ENCODE measurements at places on chromosomes 5 and 9.

DNA sequence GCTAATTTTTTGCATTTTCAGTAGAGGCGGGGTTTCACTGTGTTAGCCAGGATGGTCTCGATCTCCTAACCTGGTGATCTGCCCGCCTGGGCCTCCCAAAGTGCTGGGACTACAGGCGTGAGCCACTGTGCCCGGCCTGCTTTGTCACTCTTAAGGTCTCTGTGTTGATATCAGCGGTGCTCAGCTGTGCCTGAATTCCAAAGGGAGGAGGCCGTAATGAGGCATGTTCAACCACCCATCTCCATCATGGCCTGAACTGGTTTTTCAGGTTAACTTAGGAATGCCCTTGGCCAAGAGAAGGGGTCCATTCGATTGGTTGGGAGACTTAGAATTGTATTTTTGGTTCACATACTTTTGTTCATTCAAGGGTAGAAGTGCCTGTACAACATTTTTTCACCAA is 22.0 kb downstream of the HSD17B3 start:
- DNase-seq: no peak

DNA sequence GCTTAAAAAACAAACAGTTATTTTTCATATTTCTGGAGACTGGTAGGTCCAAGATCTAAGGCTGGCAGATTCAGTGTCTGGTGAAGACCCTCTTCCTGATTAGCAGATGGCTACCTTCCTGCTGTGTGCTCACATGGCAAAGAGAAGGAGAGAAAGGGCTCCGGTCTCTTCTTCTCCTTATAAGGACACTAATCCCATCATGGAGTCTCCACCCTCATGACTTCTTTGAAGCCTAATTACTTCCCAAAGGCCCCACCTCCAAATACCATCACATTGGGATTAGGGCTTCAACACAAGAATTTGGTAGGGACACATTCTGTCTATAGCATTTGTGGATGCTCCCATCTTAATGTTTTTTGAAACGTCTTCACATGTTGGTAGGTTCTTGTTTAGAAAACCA is 391.1 kb downstream of the TMEM161B start:
- no peak for DNase-seq

DNA sequence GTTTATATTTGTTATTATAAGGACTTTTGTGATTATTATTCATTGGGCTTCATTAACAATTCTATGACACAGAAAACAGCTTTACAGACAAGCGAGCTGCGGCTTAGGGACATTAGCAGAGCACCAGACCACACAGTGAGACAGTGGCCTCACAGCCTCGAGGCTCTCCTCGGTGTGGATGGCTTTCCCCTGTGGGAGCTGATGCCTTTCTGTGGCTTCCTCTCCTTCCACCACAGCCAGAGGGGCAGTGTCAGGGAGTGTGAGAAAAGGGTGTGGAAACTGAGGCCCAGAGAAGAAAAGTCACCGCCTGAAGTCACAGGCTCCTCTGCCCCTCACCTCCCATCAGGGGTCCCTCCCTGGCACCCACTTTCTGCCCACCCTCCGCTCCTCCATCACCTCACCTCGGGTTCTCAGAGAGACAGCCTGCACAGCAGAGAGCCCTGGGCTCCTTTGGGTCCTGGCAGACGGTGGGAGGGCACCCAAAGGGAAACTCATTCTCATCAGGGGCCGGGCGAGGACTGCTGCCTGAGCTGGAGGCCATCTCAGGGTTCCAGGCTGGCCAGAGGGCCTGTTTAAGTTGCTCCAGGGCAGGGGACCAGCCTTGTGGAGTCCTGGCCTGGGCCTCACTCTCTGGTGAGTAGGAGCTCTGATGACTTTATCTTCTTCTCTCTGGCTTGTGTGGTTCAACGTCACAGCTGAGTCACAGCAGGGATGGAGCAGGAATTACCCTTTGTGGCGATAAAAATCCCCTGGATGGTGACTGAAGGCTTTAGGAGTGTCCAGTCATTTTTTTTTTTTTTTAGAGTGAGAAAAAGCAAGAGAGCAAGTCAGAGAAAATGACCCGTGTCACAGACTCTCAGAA is 830 bp downstream of the TRAF1 start:
- DNase-seq: no peak

DNA sequence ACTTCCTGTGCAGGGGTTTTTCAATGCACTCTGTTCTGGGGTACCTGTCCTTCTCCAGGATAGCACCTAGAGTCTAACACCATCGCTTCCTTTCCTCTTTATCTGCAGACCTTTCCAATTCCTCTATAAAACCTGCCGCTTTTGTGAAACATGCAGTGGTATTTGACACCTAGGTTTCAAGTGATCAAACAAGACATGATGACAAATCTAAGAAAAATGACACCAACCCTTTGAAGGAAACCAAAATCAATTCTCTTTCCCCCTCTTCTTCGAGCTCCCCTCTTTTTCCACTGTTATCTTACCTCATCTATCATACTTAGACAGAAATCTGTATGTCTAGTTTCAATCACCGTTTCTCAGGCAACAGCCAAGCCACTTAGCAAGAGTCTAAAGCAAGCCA is 25.6 kb upstream of the RANBP17 start:
- DNase-seq: no peak

- DNase-seq: no peak
Measured at GRCh38 chr9:119216651-119217331, 152.4 kb downstream of the BRINP1 start.

DNA sequence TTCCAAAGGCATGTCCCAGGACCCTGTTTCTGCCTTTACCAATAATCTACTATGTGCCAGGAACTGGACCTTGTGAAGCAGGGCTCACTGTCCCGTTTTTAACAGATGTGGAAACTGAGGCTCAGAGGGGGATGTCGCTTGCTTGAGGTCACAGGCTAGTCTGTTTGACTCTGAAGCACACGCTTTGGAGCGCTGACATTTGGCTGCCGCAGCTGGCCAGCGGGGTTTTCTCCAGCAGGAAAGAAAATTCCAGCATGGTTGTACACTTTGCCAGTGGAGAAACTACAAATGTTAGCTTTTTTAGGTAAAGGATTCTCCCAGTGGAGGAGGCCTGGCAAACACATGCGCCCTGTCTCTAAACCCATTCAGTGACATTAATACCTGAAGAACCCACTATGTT is 50.5 kb downstream of the SH3PXD2B start:
- DNase-seq: no peak

GRCh38 chr9:2072752-2073405 is 57.7 kb downstream of the SMARCA2 start:
- DNase-seq: no peak

GRCh38 chr5:133652951-133653759 is 40.8 kb upstream of the FSTL4 start:
- no peak for DNase-seq

DNA sequence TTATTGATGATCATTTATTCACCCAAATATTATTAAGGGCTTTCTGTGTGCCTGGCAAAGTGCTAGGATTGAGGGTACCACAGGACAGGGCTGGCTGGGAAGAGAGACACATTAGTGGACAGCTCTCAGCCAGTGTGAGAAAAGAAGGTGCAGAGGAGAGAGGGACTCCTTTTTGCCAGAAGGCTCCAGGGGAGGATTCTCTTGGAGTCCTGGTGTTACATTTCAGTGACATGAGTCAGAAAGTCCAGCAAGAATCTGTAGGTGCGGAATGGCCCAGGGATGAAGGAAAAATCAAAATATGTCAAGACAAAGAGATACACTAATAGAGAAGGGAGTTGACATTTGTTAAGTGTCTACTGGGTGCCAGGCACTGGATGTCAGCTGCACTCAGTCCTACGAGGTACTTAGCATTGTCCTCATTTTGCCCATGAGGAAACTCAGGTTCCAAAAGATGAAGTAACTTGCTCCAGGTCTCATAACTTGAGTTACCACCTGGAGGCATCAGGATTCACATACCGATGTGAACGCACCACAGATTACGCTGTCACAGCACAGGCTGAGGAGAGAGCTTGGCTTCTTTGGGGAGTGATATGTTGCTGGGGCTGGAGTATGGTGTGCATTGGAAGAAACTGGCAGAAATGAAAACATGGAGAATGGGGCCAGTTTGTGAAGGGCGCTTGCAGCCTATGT is 60.5 kb downstream of the RASGRF2 start:
- no peak for DNase-seq

DNA sequence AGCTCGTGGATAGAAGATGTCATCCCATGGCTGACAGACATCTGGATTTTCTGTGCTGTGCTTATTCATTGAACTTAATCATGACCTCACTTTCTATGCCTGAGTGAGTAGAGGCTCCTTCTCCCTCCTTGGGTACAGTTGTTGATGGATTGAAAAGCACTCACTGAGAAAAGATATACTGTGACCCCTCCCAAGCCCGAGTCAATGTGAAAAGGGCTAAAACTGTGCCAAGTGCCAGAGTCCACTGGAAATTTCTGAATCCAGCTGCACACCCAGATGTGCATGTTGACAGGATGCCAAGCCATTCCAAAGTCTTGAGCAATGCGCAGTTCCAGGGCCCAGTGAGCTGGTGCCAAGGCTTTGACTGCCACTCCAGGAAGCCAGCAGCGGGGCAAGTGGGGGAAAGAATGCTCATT is 473.0 kb downstream of the NTRK2 start:
- no peak for DNase-seq

DNA sequence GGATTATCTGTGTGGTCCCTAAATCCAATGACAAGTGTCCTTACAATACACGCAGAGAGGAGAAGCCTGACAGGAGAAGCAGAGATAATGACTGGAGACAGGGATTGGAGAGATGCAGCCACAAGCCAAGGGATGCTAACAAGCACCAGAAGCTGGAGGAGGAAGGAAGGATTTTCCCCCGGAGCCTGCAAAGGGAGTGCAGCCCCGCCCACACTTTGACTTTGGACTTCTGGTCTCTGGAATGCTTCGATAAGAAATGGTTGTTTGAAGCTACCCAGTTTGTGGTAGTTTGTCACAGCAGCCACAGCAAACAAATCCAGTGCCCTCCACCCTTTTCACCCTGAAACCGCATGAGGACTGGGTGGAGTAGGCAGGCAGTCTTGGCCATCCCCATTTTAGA is 77.2 kb upstream of the BOD1 start:
- no peak for DNase-seq

DNA sequence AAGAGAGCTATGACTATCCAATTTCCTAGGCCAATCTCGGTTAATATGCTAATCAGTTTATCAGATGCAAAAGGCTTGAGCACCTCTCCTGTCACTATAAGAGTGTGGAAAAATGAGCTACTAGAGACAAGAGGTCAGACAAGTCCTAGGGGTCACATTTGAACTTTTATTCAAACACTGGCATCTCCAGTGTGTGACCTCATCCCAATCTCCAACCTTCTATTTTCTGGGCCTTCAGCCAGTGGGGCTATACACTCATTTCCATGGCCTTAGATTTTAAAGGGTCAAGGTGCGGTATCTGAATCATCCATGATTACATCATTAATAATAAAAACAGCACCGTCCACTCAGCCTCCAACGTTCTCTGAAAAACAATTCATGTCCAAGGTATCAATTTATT is 139.6 kb upstream of the LRRTM2 start:
- DNase-seq: no peak

GRCh38 chr9:7979611-7980010 is 180.0 kb upstream of the DMAC1 start:
- DNase-seq: no peak

DNA sequence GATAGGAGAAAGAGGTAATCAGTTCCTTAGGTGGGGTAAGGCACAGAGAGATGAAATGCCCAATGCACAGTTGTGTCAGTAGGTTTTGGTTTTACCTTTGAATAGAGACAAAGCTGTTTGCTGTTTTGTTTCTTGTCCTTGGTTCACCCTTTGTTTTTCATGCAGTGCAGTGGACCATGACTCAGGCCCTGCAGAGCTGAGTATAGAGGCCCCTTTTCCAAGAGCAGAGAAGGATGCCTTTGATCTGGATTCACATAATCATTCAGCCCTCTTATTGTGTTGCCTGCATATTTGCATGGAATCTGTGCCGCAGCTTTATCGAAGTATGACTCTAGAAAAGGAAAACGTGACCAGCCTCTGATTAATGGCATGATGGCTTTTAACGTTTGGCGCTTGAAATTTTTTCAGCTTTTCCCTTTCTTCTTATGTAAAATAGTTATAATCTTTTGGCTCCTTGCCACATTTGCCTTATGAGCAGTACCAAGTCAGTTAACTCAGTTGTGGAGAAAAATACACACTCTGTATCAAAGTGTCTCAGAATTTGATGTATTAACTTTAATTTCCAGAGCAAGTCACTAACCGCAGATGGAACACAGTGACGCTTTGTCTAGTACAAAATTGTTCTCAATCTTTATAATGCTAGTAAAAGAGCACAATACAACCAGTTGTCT is 197.6 kb downstream of the KDM4C start:
- no peak for DNase-seq

DNA sequence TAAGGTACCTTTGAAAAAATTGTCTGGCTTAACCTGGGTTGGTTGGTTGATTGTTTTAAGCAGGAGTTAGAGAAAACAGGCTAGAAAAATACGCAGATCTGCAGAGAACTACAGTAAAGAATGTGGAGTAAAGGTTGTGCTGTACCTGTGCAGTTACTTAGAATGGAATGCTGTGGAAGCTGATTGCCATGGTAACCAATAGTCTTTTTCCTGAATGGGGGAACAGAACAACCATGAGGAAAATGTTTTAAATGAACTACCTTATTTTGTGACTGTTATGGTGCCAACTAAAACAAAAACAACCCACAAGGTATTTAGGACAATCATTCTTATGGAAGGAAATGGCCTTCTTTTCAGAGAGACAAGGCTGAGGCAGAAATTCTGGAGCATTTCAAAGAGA is 4.8 kb upstream of the HOMER1 start:
- no peak for DNase-seq

GRCh38 chr9:103242025-103242424 is 246.9 kb downstream of the CYLC2 start:
- no peak for DNase-seq

DNA sequence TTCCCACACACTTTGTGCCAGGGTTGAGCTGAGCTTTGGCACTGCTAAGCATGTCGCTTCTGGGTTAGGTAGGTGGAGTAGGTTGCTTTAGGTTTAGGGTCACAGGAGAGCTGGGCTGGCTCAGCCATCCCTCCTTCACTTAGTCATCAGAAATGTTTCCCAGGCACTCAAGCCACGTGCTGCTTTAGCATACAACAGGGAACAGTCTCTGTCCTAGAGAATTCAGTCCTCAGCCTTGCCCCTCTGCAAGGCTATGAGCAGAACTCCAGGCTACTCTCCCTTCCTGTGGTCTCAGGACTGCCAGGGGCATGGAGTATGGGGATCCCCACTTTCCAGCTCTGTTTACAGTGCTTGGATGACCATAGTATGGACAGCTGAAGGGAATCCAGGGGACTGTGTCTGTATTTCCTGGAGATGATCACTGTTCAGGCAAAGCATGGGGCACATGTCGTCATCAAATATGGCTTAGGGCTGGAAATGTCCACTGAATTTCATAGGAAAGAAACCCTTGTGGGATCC is 7.5 kb upstream of the ANKRD33B start:
- no peak for DNase-seq

GRCh38 chr5:51632027-51632426 is 248.8 kb downstream of the ISL1 start:
- DNase-seq: no peak

- DNase-seq: no peak
Measured at GRCh38 chr9:124723352-124723751, 47.8 kb downstream of the NR6A1 start.
